Sigmoid colon (tissue), 7 donors: ENCODE measurements at places on chromosomes 2 and 18. TPM values are rescaled to one million over a fixed set of nuclear protein-coding genes. Genes with fewer than 3 reads are reported as not detected.
A peak's percentile ranks its signal among the peaks of the same experiment; 100 is the strongest.

GRCh38 chr18:34514238-34514637 is 195.9 kb upstream of the DTNA start:
- H3K36me3 ChIP-seq, result no peaks in the 10 kb centered on the region
- no peaks in the 10 kb centered on the region for H3K27me3 ChIP-seq
- no peak for DNase-seq
- H3K4me3 ChIP-seq, result no peak overlapping the region
- no peak overlapping the region for H3K27ac ChIP-seq
- no peaks in the 10 kb centered on the region for H3K4me1 ChIP-seq

DNA sequence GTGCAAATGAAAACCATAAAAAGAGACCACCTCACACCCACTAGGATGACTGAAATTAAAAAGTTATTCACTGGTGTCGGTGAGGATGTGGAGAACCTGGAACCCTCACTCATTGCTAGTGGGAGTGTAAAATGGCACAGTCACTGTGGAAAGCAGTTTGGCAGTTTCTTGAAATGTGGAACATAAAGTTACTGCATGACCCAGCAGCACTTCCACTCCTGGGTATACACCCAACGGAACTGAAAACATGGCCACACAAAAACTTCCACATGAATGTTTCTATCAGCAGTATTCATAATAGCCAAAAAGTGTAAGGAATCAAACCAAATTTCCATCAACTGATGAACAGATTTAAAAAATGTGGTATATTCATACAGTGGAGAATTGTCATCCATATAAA is 65.1 kb upstream of the SLC66A3 start:
- no peaks in the 10 kb centered on the region for H3K27me3 ChIP-seq
- H3K4me1 ChIP-seq, result no peaks in the 10 kb centered on the region
- H3K27ac ChIP-seq, result no peak overlapping the region
- DNase-seq, result no peak

GRCh38 chr2:31534636-31535035 is 46.1 kb downstream of the SRD5A2 start:
- no peak overlapping the region for H3K27ac ChIP-seq
- H3K4me3 ChIP-seq, result no peak overlapping the region
- no peaks in the 10 kb centered on the region for H3K27me3 ChIP-seq
- no peak for DNase-seq

DNA sequence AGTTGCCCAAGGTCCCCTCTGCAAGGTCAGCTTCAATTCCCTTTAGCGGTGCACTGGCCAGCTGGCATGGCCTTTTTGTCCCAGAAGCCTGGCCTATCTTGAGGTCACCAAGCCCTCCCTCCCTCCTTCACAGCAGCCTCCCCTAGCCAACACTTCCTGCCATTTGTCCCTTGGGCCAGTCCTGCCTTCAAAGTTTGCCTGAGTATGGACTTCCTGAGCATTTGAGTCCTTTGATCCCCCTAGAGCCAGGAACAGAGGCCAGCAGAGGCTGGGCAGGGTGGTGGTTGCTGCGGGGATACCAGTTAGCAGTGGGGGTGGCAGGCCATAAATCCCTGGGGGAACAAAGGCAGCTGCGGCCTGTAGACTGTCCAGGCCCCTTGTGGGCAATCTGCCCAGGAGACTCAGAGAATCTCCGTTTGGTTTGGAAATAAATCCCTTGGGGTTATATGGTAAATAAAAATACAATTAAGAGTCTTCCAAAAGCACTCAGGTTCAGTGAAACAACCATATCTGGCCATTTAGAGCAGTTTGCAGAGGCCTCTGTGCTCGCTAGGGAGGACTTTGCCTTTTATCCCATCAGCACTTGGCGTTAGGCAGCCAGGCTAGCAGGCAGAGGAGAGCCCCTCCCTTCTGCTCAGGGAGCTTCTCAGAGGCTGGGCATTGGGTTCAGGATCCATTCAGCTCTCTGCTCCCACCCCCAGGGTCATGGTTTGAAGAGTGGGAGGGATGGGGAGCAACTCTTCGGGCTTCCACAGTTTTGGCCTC is 3.1 kb upstream of the HES6 start:
- H3K36me3 ChIP-seq, result peaks cover 8% of the 10 kb centered on the region
- DNase-seq, result peak; percentile 86
- no peak overlapping the region for H3K4me3 ChIP-seq
- H3K27me3 ChIP-seq, result no peaks in the 10 kb centered on the region
- peaks cover 47% of the 10 kb centered on the region for H3K4me1 ChIP-seq

GRCh38 chr2:160932960-160933359 is 227.3 kb upstream of the TANK start:
- H3K36me3 ChIP-seq, result no peaks in the 10 kb centered on the region
- H3K4me3 ChIP-seq, result no peak overlapping the region
- no peak for DNase-seq
- no peaks in the 10 kb centered on the region for H3K27me3 ChIP-seq

- H3K27me3 ChIP-seq, result peaks cover 5% of the 10 kb centered on the region
- no peak for DNase-seq
- H3K27ac ChIP-seq, result no peak overlapping the region
- H3K4me3 ChIP-seq, result no peak overlapping the region
These were observed 26.9 kb upstream of the INSIG2 start for GRCh38 chr2:118061135-118061955.

GRCh38 chr2:24908461-24908901 is 11.6 kb downstream of the ADCY3 start:
- H3K27me3 ChIP-seq, result no peaks in the 10 kb centered on the region
- H3K4me1 ChIP-seq, result no peaks in the 10 kb centered on the region
- no peak overlapping the region for H3K27ac ChIP-seq
- H3K36me3 ChIP-seq, result no peaks in the 10 kb centered on the region

HOXD1 gene
- total RNA-seq, result 0.16 TPM

ECEL1 gene
- total RNA-seq, result 1.4 TPM

NOL4 gene
- 1.4 TPM for total RNA-seq

LHCGR gene
- total RNA-seq, result not detected

NT5DC4 gene
- not detected for total RNA-seq

SERPINB5 gene
- total RNA-seq, result not detected

VIL1 gene
- total RNA-seq, result 0.71 TPM
